Mesothelial cell of epicardium (in vitro differentiated cells): ENCODE measurements at places on chromosomes 13 and 19. TPM values are rescaled to one million over a fixed set of nuclear protein-coding genes. Genes with fewer than 3 reads are reported as not detected.

DNA sequence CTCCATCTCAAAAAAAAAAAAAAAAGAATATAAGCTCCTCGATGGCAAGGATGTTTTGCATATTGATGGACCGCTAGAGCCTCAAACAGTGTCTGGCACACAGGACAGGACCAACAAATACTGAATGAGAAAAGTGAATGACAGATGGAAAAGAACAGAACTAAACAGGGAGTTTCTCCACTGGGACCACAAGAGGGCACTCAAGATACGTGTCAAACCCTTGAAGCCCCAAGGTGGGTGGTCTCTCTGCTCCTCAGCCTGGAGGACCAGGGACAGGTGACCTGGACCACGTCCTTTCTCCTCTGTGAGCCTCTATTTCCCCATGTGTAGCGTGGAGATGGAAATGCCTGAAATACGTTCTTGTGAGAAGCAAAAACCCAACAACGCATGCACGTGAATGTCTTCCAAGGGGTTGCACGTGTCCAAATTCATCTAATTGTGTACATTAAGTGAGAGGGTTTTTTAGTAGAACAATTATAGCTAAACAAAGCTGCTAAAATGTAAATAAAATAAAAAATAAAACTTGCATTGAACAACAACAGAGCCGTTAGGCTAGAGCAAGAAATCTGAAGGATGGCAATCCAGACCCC is 5.7 kb upstream of the CDC42EP5 start:
- H3K4me3 ChIP-seq = no peak overlapping the region
- peaks cover 23% of the 10 kb centered on the region for H3K27me3 ChIP-seq

Gene TSSK6
- total RNA-seq = 1.9 to 2.3 TPM (median 2.1 TPM) in 3 replicates

GRCh38 chr19:6685962-6686627 is 16.1 kb upstream of the TNFSF14 start:
- no peak overlapping the region for H3K4me3 ChIP-seq
- DNase-seq = no peak
- no peak overlapping the region for H3K27ac ChIP-seq
- no peaks in the 10 kb centered on the region for H3K4me1 ChIP-seq
- H3K27me3 ChIP-seq = no peaks in the 10 kb centered on the region

- peaks cover 2% of the 10 kb centered on the region for H3K4me1 ChIP-seq
- H3K36me3 ChIP-seq = peaks cover 16% of the 10 kb centered on the region
- no peak overlapping the region for H3K27ac ChIP-seq
- DNase-seq = no peak
Observed at GRCh38 chr13:27665333-27665732, 43.6 kb downstream of the POLR1D start.

- H3K27me3 ChIP-seq = no peaks in the 10 kb centered on the region
- DNase-seq = no peak
- H3K4me3 ChIP-seq = no peak overlapping the region
- no peak overlapping the region for H3K27ac ChIP-seq
Observed at GRCh38 chr19:31567776-31568175, 218.5 kb upstream of the TSHZ3 start.

DNA sequence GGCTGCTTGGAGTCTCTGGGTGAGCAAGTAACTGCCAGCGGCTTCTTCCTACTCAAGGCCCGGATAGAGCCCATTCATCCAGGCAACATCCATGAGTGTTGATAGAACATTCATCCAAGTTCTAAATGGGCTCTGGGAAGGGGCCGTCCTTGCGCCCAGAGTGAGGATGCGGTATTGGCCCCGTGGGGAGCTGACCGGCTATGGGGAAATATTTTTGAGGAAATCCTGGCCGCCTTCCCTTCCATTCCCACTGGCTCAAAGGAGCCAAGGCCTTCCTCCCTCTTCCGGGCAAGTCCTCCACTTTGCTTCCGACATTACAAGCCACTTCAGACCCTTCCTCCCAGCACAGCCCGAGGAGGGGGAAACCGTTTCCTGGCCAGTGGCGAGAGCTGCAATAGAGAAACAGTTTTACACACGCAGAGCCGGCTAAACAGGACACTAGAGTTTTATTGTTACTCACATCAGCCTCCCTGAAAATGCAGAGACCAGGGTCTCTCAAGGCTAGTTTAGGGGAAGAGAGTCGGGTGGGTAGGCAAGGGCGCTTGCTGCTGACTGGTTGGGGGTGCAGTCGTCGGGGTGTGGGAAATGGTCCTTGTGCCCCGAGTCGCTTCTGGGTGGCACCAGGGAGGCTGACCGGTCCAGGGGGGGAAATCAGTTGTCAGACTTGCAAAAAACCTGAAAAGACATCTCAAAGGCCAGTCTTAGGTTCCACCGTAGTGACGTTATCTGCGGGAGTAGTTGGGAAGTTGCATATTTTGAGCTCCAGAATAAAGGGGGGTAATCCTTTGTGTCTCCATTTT is 37.5 kb downstream of the C13orf46 start:
- no peaks in the 10 kb centered on the region for H3K36me3 ChIP-seq
- H3K27ac ChIP-seq = no peak overlapping the region
- DNase-seq = no peak
- no peaks in the 10 kb centered on the region for H3K27me3 ChIP-seq
- no peak overlapping the region for H3K4me3 ChIP-seq

Gene LILRA5
- total RNA-seq = not detected in 3 replicates

Gene IL12RB1
- not detected in 3 replicates for total RNA-seq

DNA sequence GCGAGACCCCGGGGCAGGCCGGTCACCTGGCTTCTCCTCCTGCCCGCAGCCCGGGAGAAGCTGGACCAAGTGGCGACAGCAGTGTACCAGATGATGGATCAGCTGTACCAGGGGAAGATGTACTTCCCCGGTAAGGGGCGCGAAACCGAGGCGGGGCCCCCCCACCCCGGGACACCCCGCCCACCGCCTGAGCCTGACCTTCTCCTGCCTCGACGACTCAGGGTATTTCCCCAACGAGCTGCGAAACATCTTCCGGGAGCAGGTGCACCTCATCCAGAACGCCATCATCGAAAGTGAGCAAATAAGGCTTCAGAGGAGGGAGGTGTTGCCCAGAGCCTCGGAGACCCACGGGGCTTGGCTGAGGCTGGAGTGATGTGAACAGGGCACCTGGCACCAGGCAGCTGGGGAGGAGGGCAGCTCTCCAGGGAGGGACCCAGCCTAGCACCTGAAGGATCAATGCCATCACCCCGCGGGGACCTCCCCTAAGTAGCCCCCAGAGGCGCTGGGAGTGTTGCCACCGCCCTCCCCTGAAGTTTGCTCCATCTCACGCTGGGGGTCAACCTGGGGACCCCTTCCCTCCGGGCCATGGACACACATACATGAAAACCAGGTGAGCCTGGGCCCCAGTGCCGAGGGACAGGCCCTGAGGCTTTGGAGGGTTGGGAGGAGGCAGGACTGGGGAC is 629 bp downstream of the IZUMO4 start:
- no peaks in the 10 kb centered on the region for H3K27me3 ChIP-seq
- H3K36me3 ChIP-seq = peaks cover 4% of the 10 kb centered on the region
- no peak for DNase-seq
- H3K27ac ChIP-seq = no peak overlapping the region
- peaks cover 23% of the 10 kb centered on the region for H3K4me1 ChIP-seq

Gene SIGLEC8
- not detected in 3 replicates for total RNA-seq

Gene BSG
- 414 to 431 TPM (median 414 TPM) in 3 replicates for total RNA-seq

DNA sequence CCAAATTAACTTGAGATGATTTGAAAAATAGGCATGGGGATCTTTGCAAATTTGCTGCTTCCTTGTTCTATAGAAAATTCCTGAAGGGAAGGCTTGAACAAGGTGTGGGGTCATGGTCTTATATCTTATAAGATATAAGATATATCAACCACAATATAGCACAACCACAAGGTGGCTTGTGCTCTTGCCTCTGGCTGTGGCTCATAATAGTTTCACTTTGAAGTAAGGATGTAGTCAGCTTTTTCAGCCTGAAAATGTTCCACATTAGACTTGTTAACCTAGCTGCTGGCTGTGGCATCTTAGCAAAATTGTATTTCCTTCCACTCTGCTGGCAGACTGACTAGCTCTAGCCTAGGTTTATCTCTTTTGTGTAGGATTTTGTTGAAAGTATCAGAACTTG is 169.7 kb downstream of the KLF5 start:
- DNase-seq = no peak
- H3K27ac ChIP-seq = no peak overlapping the region
- H3K27me3 ChIP-seq = no peaks in the 10 kb centered on the region
- H3K4me3 ChIP-seq = no peak overlapping the region
- H3K36me3 ChIP-seq = no peaks in the 10 kb centered on the region

DNA sequence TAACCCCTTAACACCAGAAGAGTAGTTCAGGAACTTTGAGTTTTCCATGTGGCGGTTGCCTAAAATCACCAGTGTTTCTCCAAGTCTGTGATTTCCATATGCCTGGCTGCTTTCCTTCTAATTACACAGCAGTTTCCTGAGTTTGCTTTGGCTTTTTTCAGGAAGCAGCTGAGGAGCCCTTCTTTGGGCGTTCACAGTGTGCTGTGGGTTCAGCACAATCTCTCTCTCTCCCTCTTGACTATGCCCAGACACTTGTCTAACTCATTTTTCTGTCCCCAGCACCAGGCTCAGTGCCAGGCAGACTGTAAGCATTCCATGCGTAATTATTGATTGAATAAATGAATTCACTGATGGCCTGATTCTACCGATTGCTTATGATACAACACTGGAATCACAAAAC is 19.7 kb downstream of the SCEL start:
- H3K27me3 ChIP-seq = no peaks in the 10 kb centered on the region
- no peaks in the 10 kb centered on the region for H3K36me3 ChIP-seq
- H3K4me3 ChIP-seq = no peak overlapping the region
- no peak for DNase-seq
- no peak overlapping the region for H3K27ac ChIP-seq

DNA sequence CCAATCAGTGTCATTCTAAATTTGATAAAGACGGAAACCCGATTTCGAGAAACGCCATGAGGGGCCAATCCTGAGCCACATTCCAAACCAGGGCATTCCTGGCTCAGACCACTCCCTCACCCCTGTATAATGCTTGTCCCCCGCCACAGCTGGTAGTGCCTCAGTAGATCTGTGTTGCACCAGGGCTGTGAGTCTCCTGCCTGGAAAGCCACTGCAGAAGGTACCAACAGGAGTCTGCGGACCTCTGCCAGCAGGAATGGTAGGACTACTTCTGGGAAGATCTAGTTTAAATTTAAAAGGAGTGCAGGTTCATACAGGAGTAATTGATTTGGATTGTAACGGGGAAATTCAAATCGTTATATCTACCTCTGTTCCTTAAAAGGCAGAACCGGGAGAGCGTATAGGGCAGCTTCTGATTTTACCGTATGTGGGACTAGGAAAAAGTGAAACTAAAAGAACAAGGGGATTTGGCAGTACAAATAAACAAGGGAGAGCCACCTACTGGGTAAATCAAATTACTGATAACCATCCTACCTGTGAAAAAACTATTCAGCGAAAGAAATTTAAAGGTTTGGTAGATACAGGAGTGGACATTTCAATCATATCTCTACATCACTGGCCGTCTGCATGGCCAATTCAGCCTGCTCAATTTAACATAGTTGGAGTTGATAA is 20.8 kb upstream of the ZNF266 start:
- H3K36me3 ChIP-seq = peaks cover 44% of the 10 kb centered on the region
- no peak overlapping the region for H3K4me3 ChIP-seq
- no peaks in the 10 kb centered on the region for H3K4me1 ChIP-seq
- H3K27ac ChIP-seq = no peak overlapping the region
- H3K27me3 ChIP-seq = no peaks in the 10 kb centered on the region

DNA sequence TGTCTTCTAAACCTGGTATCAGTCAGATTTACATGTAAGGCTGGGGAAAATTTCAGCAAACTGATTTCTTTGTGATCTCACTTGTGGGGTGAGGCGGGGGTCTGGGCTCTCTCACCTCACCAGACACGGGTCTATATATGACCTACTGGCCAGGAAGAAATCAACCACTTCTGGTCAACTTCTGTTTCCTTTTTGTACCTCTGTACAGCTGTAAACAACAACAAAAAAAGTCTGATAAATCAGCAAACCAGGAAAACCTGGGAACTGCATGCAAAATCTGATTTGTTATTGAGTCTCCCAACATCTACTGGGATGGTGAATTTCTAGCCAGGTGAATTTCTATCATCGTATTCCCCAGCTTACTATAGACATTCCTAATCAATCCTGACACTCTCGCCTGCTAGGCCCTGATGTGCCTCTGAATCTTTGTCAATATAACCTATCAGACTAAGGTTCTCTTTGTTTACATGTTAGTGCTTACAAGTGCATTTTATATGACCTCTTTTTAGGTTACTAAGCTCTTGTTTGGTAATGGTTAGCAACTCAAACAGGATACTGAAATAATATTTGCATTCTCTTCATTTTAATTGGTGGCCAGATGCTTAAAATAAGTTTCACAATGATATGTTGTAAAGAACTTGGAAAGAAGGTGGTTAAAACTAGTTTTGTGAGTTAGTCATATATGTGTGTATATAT is 77.7 kb downstream of the LRRC63 start:
- no peaks in the 10 kb centered on the region for H3K27me3 ChIP-seq
- H3K4me3 ChIP-seq = no peak overlapping the region
- no peaks in the 10 kb centered on the region for H3K36me3 ChIP-seq
- DNase-seq = no peak
- H3K4me1 ChIP-seq = peaks cover 23% of the 10 kb centered on the region
- no peak overlapping the region for H3K27ac ChIP-seq

GRCh38 chr19:34364830-34365462 is at the start of gene GPI:
Gene GPI, plus strand, starts transcription at chr19:34365196. Its CDS starts 71 bp downstream, at chr19:34365267.
- no peaks in the 10 kb centered on the region for H3K27me3 ChIP-seq
- peaks cover 14% of the 10 kb centered on the region for H3K36me3 ChIP-seq
- peak within 1 kb of the TSS; percentile 84 for H3K27ac ChIP-seq
- peaks cover 29% of the 10 kb centered on the region for H3K4me1 ChIP-seq

GRCh38 chr19:45681391-45682015 is 10.2 kb downstream of the SNRPD2 start:
- peaks cover 17% of the 10 kb centered on the region for H3K4me1 ChIP-seq
- H3K27me3 ChIP-seq = peaks cover 3% of the 10 kb centered on the region
- peak; percentile 92 for DNase-seq
- peak overlapping the region; percentile 96 for H3K27ac ChIP-seq

DNA sequence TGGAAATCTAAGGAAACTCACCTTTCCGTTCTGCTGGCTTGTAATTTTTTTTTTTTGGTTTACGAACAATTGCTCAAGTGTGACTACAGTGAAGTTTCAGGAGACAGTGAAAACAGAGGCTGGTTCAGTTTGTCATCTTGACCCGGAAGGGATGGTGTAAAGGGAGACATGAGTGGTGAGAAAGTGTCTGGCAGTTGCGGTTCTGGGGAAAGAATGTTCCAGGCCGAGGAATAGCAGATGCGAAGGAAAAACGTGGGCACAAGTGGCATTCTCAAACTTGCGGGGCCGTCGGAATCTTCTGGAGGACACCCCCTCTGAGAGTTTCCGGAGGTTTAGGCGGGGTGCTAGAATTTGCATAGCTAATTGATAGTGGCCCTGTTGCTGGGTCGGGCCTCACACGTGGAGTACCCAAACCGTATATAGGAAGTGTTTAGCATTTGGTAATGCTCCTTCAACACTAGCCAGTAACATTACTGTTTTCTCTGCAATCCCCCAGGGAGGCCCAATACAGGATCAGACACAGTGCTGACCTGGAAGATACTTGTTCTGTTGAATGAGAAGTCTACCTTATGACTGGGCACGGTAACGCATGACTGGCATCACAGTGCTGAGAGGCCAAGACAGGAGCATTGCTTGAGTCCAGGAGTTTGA is 2.8 kb upstream of the TNFSF9 start:
- peaks cover 18% of the 10 kb centered on the region for H3K4me1 ChIP-seq
- H3K36me3 ChIP-seq = no peaks in the 10 kb centered on the region
- no peak overlapping the region for H3K27ac ChIP-seq
- no peak for DNase-seq
- no peak overlapping the region for H3K4me3 ChIP-seq
- H3K27me3 ChIP-seq = peaks cover 39% of the 10 kb centered on the region

Gene ICAM5
- 3.3 to 5.7 TPM (median 4.9 TPM) in 3 replicates for total RNA-seq

- H3K36me3 ChIP-seq = peaks cover 4% of the 10 kb centered on the region
- H3K4me3 ChIP-seq = no peak overlapping the region
- peak; percentile 63 for DNase-seq
Observed at GRCh38 chr19:8578642-8579265, 1.5 kb upstream of the MYO1F start.
